ENCODE measurements at places on chromosomes 13 and 19. TPM values are rescaled to one million over a fixed set of nuclear protein-coding genes. Genes with fewer than 3 reads are reported as not detected.

The RGS9BP gene
- total RNA-seq, result 0.32 TPM

The CLEC17A gene
- total RNA-seq, result under 0.01 TPM

The MBD3L2B gene
- total RNA-seq, result not detected

The HSPB6 gene
- total RNA-seq, result 0.65 TPM

The COX6B2 gene
- total RNA-seq, result under 0.01 TPM

The ZNF628 gene
- total RNA-seq, result 2.6 TPM

The SERTM1 gene
- not detected for total RNA-seq

The OLFM2 gene
- 0.46 TPM for total RNA-seq

The SYNE4 gene
- total RNA-seq, result not detected

The ZNF724 gene
- 10.2 TPM for total RNA-seq

The ZNF813 gene
- total RNA-seq, result 2.4 TPM

The ALKBH6 gene
- total RNA-seq, result 22.2 TPM

The ZNF415 gene
- total RNA-seq, result 0.32 TPM

The TYROBP gene
- total RNA-seq, result not detected

The APC2 gene
- under 0.01 TPM for total RNA-seq

The FUT3 gene
- total RNA-seq, result not detected

The ELSPBP1 gene
- total RNA-seq, result not detected

The CABP5 gene
- not detected for total RNA-seq

The ZNF534 gene
- not detected for total RNA-seq

The SELENOW gene
- 480 TPM for total RNA-seq

The CA11 gene
- total RNA-seq, result 1.2 TPM

The ZNF700 gene
- total RNA-seq, result 6.8 TPM

The KLK4 gene
- not detected for total RNA-seq

The ZNF99 gene
- total RNA-seq, result not detected

The C5AR2 gene
- not detected for total RNA-seq

The FCAR gene
- total RNA-seq, result not detected

The RASIP1 gene
- total RNA-seq, result 68.2 TPM

The DENND1C gene
- not detected for total RNA-seq

The POU2F2 gene
- total RNA-seq, result 0.15 TPM

The ZNF799 gene
- 5.5 TPM for total RNA-seq

The ICAM5 gene
- total RNA-seq, result under 0.01 TPM

The DPF1 gene
- 1.6 TPM for total RNA-seq

The ARL11 gene
- 0.32 TPM for total RNA-seq

The SYT3 gene
- under 0.01 TPM for total RNA-seq

The RFPL4A gene
- total RNA-seq, result under 0.01 TPM

The CAPN12 gene
- not detected for total RNA-seq

The ZNF723 gene
- total RNA-seq, result not detected
